ENCODE measurements at places on chromosomes 2 and 18. TPM values are rescaled to one million over a fixed set of nuclear protein-coding genes. Genes with fewer than 3 reads are reported as not detected.

The TMEM37 gene
- not detected for total RNA-seq

DNA sequence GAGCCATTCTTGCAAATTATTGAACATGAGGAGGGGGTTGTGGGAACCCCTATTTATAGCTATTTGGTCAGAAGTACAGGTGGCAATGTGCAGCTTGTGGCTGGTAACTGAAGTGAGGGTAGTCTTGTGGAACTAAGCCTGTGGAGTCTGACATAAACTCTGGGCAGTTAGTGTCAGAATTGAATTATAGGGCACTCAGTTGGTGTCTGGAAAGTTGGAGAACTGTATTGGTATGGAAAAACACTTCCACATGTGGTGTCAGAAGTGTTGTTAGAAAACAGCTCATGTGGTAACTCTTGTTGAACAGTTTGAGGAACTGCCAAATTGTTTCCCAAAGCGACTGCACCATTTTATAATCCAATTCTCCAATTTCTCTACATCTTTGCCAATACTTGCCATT is 7.5 kb downstream of the RALBP1 start:
- DNase-seq: peak; percentile 10
- no peak overlapping the region for H3K4me3 ChIP-seq
- H3K27ac ChIP-seq: no peak overlapping the region

GRCh38 chr2:36530178-36530982 is 67.6 kb downstream of the FEZ2 start:
- no peak overlapping the region for H3K4me3 ChIP-seq
- H3K4me1 ChIP-seq: peaks cover 43% of the 10 kb centered on the region
- H3K27me3 ChIP-seq: no peaks in the 10 kb centered on the region
- peaks cover 72% of the 10 kb centered on the region for H3K36me3 ChIP-seq
- H3K27ac ChIP-seq: peak overlapping the region; percentile 63

The NAT8 gene
- total RNA-seq: not detected

DNA sequence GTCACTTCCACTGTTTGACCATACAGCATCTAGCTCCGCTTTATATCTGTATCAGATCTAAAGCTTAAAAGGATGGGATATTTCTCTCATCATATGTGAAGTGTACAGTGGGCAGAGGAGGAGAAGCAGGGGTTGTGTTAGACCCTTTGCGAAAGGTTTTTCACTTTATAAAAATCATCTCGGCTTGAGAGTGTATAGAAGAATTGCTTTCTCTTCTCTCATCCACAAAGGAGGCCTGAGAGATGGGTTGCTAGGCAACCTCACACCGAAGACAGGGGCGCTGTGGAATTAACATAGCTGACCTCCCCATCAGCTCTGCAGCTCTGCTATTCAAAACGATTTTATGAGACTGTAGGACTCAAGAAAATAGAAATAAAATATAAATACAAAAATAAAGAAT is 70.2 kb upstream of the GALNT3 start:
- no peak overlapping the region for H3K4me3 ChIP-seq
- no peak overlapping the region for H3K27ac ChIP-seq
- H3K4me1 ChIP-seq: no peaks in the 10 kb centered on the region
- no peaks in the 10 kb centered on the region for H3K27me3 ChIP-seq
- no peak for DNase-seq
- H3K36me3 ChIP-seq: no peaks in the 10 kb centered on the region

The SERPINB3 gene
- not detected for total RNA-seq

GRCh38 chr2:81304154-81304830 is 999.7 kb upstream of the LRRTM1 start:
- no peak overlapping the region for H3K27ac ChIP-seq
- no peak overlapping the region for H3K4me3 ChIP-seq
- H3K27me3 ChIP-seq: no peaks in the 10 kb centered on the region
